ENCODE measurements at places on chromosomes 12 and 14. TPM values are rescaled to one million over a fixed set of nuclear protein-coding genes. Genes with fewer than 3 reads are reported as not detected.

DNA sequence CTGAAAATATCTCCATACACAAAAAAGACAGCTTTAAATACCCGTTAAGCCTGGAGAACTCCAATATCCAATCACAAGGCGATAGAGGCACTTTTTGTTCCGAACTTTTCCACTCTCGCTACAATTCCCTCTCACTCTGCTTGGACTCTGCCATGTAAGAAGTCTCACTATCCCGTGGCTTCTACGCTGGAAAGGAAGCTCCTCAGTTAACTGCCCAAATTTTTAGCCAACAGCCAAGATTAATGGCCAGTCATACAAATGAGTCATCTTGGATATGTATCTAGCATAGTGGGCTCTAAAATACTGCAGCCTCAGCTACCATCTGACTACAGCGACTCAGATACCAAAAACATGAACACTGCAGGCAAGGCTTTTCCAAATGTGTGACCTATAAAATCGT, 45.5 kb upstream of the RERGL start:
- DNase-seq = peak; percentile 33

P2RX7 gene
- polyA plus RNA-seq = 1.6 TPM

GRCh38 chr12:32131666-32132065, 25.0 kb downstream of the BICD1 start:
- DNase-seq = no peak

TMEM233 gene
- polyA plus RNA-seq = 1.8 TPM

PDE3A gene
- 11.8 TPM for polyA plus RNA-seq

GRCh38 chr12:117114784-117115183, 15.6 kb upstream of the TESC start:
- DNase-seq = no peak

GRCh38 chr12:114152890-114153289, 186.8 kb upstream of the RBM19 start:
- DNase-seq = no peak

GRCh38 chr14:55129428-55130195, 560 bp downstream of the LGALS3 start:
- DNase-seq = peak; percentile 81

- peak; percentile 84 for DNase-seq
These were observed at the start of gene CDKL1 for GRCh38 chr14:50396631-50397389. CDKL1 (minus strand) TSS chr14:50396881; CDS start chr14:50395868, 1,013 bp downstream.

DLGAP5 gene
- 21.0 TPM for polyA plus RNA-seq

GRCh38 chr12:124485371-124485770, 82.0 kb downstream of the NCOR2 start:
- no peak for DNase-seq

SPIC gene
- not detected for polyA plus RNA-seq

SERPINA10 gene
- 0.05 TPM for polyA plus RNA-seq

DNA sequence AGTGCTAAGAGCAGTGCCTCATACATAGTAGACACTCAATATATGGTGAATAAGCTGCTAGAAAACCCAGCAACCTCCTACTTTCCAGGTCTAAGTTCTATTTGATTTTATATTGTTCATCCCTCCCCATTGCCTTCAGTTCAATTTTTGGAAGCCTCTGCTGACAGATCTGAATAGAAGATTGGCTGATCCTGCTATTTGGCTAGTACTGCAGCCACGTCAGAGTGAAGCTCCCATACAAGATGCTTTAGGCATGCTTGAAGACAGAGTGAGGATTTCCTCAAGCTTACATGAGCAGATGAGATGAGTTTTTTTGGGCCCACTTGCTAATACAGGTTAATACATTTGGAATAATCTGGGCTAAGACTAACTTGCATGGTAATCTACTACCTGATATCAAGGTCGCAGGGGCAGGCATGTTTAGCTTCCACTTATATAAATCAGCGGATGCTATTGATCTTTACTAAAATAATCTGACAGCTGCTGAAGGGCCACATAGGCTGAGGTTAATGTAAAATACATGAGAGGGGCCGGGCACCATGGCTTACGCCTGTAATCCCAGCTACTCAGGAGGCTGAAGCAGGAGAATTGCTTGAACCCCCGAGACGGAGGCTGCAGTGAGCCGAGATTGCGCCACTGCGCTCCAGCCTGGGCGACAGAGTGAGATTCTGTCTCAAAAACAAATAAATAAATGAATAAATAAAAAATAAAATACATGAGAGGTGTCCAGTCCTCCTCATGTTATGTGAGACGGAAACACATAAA, 15.9 kb upstream of the AEBP2 start:
- DNase-seq = peak; percentile 66

- DNase-seq = no peak
These were observed 69.3 kb upstream of the HMGA2 start for GRCh38 chr12:65754744-65755595.

PGF gene
- polyA plus RNA-seq = 32.3 TPM

DNA sequence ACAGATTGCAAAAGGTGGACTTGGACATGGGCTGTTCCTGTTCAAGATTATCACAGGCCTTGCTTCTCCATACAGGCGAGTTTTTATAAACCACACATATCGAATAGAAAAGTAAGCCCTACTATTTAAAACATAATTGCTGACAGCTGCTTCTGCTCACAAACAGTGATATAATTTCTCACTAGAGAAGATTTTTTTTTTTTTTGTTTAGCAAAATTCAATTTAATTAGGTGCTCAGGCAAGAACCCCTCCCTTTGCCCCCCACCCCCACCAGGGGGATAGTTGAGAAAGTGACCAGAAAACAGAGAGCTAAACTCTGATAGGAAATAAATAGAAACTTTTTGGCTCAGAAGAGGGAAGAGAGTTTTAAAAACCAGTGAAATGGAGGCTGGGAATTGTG, 132.8 kb upstream of the CRY1 start:
- no peak for DNase-seq

- no peak for DNase-seq
These were observed 173.6 kb upstream of the EEA1 start for GRCh38 chr12:93102744-93103143.

DNA sequence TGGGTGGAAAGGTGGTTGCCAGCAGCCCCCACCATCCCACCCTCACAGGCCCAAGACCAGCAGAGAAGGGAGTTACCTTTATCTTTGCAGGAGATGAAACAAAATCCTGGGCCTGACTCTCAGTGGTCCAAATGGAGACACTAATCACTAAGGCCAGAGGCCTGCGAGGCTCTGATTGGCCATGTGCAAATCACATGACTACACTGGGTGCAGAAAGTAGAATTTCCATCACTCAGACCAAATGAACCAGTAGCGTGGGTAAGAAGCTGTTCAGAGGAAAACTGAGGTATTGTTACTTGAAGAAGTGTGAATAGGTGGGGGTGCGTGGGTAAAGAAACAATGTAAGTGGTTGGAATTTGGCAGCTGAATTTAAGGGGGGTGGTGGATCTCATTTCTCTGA, 20.2 kb upstream of the PPP1CC start:
- DNase-seq = no peak

KRT5 gene
- polyA plus RNA-seq = 0.70 TPM

DNA sequence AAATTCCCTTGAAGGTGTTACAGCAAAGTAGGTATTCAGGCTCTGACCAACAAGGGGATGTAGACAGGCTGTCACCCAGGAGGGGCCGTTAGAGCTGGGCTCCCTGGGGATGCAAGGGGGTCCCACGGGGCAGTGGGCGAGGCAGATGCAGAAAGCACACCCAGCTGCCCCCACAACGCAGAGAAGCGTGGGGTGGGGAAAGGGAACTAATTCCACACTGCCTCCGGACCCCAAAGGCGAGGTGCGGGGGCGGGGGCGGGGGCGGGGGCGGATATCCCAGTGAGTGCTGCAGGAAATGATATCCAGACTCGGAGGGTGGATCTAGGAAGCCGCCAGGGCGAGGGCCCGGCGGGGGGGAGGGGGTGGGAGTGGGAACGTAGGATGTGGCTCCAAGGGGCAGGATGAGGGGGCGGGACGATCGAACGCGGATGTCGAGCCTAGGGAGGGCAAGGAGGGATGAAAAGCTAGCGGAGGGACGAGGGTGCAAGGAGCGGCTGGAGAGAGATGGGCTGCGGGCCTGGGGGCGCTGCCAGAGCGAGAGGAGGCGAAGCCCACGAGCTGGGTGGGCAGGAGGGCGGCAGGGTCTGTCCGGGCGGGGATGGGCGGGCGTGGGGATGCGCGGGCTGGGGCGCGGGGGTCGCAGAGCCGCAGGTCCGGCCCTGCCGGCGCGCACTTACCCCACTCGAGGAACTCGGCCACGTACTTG, 874 bp downstream of the CDC42BPB start:
- peak; percentile 82 for DNase-seq

DNA sequence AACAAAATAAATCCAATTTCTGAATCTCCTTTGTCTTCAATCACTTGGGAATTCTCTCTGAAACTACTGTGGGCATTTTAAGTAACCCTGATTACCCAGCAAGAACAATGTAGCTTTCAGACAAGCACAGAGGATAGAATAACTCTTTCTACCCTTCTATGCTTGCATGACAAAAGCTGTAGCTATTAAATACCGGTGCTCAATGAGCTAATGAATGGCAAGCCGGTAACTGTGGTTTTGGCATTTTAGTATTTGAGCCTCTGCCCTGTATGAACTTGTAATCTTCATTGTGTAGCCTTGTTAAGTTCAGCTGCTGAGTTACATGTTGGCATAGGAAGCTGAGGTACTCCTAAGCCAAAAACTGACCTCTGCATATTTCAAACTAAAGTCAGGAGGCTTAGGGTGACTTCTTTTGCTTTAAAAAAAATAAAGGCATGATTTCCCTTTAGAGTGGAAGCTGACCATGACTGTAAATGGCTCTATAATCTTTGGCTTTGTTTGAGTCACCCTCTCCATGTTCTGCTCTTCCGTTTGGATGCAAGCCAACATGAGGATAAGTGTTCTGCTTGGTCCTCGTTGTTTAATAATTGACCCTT, 171.0 kb upstream of the HIF1A start:
- DNase-seq = no peak

- DNase-seq = peak; percentile 38
These were observed 62.3 kb downstream of the ETV6 start for GRCh38 chr12:11711651-11712327.

SOAT2 gene
- polyA plus RNA-seq = 0.40 TPM

DNA sequence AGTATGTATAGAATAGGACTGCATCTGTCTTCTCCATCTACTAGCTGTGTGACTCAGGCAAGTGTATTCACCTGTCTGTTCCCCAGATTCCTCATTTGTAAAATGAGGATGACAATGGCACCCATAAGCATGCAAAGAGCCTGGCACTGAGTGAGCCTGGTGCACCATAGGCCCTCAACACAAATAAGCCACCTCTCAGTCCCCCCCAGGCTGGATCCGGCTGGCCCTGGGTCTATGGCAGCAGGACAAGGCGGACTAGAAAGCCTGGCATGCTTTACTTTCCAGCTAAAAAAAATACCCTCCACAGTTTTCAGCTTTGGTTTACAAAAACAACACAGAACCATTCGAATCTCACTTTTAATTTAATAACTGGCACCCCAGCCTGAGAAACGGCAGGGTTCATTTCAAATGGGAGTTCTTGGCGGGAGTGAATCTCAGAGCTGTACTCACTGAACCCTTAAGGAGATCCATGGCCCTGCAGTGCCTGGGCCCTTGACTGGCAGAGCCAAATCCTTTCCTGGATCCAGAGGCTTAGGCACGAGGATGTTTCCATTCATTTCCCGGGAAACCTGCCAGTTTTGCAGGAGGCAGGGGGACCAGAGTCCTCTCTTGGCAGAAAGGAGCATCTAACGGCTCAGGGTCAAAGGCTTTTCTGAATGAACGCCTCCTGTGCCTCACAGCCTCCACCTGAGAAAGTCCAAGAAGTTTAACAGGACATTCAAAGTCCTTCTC, 17.7 kb downstream of the SYNE3 start:
- peak; percentile 90 for DNase-seq

TMTC1 gene
- 25.6 TPM for polyA plus RNA-seq

RFX4 gene
- 0.11 TPM for polyA plus RNA-seq

TMEM132D gene
- 0.63 TPM for polyA plus RNA-seq
